Stimulated activated CD4-positive, alpha-beta T cell treated with anti-CD3 and anti-CD28 coated beads, Interleukin-15, amount 100 ng/mL, for 48 hours (primary cell): ENCODE measurements at places on chromosomes 3 and 15.

DNA sequence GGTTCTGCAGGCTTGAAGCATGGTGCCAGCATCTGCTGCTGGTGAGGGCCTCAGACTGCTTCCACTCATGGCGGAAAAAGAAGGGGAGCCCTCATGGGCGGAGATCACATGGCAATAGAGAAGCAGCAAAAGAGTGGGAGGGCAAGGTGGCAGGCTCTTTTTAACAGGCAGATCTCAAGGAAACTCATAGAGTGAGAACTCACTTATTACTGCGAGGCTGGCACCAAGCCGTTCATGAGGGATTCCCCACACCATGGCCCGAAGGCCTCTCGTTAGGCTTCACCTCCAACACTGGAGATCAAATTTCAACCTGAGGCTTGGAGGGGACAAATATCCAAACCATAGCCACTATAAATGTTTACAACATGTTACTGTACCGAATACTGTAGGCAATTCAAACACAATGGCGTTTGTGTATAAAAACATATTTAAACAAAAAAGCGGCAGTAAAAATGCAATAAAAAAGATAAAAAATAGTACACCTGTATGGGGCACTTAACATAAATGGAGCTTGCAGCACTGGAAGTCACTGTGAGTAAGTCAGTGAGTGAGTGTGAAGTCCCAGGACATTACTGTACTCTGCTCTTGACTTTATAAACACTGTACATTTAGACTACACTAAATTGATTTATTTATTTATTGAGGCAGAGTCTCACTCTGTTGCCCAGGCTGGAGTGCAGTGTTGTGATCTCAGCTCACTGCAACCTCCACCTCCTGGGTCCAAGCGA lies 18.8 kb upstream of the MOBP start:
- no peak for DNase-seq

- no peak for DNase-seq
Observed at GRCh38 chr3:114454551-114455251, 160.9 kb downstream of the TIGIT start.

GRCh38 chr3:127391436-127392155 lies 103.8 kb upstream of the PRR20G start:
- no peak for DNase-seq

DNA sequence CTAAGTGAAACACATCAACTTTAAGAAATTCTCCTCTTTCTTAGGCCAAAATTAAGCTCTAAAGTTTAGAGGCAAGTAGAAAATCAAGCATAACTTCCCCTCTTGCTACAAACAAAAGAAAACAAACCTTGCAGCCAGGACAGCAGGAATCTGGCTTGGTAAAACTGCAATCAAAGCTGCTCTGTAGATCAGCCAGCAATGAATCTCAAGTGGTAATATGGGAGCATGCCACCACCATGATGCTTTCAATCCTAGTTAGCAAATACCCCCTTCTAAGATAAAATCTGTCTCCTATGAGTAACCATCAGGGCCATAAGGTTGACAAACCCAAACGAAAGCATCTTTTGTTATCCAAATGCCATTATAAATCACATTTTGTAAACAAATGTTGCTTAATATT lies 208.3 kb upstream of the PLSCR5 start:
- no peak for DNase-seq

GRCh38 chr3:42036483-42036823 lies 54.7 kb upstream of the TRAK1 start:
- DNase-seq = no peak

DNA sequence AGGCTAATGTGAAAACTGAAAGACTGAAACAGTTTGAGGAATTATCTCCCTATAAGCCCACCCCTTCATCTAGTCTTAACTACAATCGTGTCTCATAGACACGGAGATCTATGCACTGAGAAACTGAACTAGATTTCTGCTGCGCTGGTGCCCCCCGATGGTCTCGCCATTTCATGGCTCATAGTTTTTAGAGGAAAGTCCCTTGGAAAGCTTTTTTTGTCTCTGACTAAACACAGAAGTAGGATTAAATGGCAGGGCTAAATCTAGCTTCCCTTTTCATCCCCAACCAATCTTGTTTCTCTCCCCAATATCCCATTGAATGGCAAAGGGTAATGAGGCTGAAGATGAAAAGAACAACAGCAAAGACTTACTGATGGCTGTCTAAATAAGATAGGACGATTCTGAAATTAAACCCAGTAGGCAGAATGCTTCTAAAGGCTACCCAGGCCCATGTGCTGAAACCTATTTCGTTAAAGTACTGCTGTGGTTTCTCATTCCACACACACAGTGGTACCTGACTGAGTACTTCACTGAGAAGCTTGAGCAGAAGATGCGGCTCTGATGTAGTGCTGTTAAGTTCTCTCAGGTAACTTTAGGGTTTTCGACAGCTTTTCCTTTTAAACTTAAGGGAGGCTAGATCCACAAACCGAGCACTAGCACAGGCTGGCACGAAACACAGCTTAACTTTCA lies 142.7 kb downstream of the GADL1 start:
- peak; percentile 31 for DNase-seq

- DNase-seq = no peak
Observed at GRCh38 chr3:58392181-58392580, 41.5 kb downstream of the PDHB start.

GRCh38 chr3:40576396-40576795 lies 51.6 kb downstream of the ZNF621 start:
- DNase-seq = no peak

GRCh38 chr3:184336547-184337398 lies 627 bp upstream of the FAM131A start:
- no peak for DNase-seq

DNA sequence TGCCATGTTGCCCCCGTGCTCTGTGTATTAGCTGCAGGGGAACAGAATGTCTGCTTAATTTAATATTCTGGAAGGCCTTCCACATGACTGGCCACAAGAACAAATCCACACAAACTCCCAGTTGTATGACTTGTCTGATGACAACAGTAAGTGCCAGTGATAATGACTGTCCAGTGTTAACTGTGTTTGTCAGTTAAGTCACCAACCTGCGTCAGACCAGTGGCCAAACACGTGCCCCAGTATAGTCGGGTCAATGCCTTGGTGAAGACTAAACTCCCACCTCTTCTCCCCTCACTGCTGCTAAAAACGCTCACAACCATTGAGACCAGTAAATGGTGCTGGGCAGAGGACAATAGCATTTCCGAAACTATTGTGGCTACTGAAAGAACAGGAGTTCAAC lies 9.8 kb upstream of the ATP13A5 start:
- DNase-seq = no peak

GRCh38 chr3:184741259-184741556 lies 29.3 kb upstream of the MAGEF1 start:
- DNase-seq = no peak

GRCh38 chr15:68610825-68611224 lies 32.0 kb downstream of the CORO2B start:
- DNase-seq = no peak

DNA sequence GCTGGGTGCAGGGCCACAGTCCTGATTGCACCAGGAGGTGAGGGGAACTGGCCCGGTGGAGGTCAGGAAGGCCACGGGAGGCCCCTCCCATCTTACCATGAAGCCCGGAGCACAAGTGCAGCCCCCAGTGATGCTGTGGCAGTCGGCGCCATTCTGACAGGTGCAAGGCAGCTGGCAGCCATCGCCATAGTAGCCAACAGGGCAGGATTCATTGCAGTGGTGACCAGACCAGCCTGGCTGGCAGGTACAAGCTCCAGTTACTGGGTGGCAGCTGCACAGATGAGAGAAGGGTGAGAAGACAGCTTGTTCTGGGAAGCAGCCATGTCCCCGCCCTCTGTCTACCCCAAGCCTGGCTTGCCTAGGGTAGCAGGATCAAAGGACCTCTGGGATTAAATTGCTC lies 88.2 kb downstream of the RAB11A start:
- no peak for DNase-seq

DNA sequence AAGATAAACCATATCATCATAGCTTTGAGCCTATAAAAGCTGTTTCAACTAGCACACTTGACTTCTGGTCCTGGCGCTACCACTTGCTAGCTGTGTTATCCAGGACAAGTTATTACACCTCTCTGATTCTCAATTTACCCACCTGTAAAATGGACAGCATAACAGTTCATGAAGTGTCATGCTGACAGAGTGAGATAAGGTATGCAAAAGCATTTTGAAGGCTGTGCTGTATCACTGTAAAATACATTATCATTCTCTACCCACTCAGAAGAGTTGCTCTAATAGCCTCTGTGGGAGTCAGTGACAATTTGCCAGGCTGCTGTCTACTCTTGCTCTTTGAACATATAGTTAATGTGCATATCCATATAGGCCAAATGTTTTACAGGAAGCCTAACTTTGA lies 93.0 kb downstream of the SSR3 start:
- DNase-seq = no peak

DNA sequence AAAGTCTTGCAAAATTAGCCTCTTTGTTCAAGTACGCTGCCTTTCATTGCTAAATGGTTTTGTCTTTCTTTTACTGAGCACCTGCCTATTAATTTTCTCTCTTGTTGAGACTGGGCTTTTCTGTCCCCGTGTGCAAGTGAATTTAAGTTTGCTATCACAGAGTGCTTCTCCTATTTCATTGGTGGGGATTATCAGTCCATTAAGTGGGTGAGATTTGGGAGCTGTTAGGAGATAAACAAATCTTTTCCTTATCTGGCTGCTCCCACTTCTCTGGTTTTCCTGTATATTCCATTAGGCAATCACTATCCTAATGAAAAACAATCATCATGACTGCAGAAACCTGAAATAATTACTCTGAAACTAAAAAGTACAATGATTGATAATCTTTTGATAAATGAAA lies 254.2 kb downstream of the NR1D2 start:
- no peak for DNase-seq

DNA sequence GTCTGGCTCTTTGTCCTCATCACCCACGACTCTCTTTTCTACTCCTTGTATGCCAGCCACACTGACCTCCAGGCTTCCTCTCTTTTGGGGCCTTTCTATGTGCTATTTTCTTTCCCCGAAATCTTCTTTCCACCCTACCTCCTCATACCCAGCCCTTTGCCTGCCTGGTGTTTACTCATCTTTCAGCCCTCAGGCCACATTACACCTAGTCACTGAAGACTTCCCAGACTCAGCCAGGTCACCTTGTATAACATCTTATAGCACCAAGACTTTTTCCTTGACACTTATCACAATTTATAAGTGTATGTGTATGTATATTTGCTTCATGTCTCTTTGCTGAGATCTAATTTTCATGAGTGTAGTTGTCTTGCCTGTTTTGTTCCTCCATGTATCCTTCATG lies 396.4 kb downstream of the NLGN1 start:
- no peak for DNase-seq

- DNase-seq = no peak
Observed at GRCh38 chr15:63441266-63441665, 59.6 kb upstream of the CA12 start.

- DNase-seq = no peak
Observed at GRCh38 chr3:46955801-46956259, 20.7 kb downstream of the CCDC12 start.

- no peak for DNase-seq
Observed at GRCh38 chr3:27239951-27240350, 129.2 kb downstream of the NEK10 start.

GRCh38 chr3:42503957-42504333 lies 1.5 kb downstream of the VIPR1 start:
- DNase-seq = no peak

GRCh38 chr3:169146866-169147237 lies 516.7 kb downstream of the MECOM start:
- DNase-seq = no peak

DNA sequence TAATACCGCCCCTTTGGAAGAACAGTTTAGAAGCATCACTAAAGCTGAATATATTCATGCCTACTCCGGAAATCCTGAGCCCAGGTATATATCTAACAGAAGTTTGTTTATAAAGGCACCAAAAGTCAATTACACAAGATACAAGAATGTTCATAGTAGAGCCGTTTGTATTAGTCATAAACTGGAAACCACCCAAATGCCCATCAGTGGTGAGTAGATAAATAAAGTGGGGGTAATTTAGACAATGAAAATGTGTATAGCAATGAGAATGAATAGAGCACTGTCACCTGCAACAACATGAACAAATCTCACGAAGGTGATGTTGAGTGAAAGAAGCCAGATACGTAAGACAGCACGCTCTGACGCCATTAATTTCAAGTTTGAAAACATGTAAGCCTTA lies 68.3 kb upstream of the GLCE start:
- DNase-seq = no peak

DNA sequence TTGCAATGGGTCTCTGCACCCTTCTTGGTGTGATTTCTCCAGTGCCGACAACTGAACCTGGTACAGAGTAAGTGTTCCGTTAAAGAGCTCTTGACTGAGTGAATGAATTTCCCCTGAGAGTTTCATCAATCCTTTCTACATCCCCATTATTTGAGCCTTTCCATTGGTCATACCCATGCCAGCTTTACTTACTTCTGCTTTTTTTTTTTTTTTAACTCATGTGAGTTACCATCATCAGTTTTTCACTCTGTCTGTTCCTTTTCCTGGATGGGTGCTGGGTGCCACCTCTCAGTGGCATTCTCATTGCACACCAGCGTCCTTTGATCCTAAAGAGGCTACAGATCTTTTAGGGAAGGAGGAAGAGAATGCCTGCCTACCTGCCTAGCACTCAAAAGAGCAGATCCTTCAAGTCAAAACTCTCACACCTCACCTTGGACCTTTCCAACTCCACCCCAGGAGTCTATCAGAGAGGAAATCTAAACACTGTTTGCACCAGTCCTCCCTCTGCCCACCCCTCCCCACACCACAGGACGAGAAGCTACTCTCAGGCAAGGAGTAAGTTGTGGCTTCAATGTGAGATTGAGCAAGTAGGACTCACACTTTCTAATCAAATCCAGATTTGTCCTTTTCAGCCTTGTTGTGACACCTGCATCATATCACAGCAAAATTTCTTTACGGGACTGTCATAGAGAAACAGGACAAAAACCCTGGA lies 13.1 kb upstream of the USP3 start:
- DNase-seq = no peak

DNA sequence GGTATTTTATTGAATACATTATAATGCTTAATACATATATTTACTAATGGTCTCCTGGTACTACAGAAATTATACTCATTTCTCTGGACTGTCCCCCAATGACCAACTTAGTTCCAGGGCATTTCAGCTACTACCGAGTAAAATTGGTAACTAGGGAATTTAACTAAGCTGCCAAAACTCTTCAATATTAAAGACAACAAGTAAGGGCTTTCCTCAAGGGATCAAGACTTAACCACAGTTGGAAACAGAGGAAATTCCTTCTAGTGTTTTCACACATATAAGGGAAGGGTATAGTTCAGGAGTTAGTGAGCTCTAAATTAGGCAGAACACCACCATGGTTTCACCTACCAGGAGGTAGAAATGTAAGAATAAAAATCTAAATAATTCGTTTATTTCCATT lies 357.4 kb downstream of the TBL1XR1 start:
- DNase-seq = no peak

DNA sequence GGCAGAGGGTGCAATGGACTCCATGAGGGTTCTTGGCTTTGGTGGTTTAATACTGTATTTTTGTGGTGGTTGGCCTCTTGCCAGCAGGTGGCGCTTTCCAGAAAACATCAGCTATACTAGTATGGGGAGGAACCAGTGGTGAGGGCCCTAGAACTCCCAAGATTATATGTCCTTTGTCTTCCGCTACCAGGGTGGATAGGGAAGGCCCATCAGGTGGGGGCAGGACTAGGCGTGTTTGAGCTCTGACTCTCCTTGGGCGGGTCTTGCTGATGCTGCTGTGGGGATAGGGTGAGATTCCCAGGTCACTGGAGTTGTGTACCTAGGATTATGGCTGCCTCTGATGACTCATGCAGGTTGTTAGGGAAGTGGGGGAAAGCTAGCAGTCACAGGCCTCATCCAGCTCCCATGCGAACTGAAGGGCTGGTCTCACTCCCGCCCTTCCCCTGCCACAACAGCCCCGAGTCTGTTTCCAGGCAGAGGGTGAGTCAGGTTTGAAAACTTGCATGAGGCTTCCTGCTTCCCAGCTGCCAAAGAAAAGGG lies 357.7 kb downstream of the OTOL1 start:
- no peak for DNase-seq
